ENCODE measurements at places on chromosomes 5 and 9.

GRCh38 chr5:64575561-64575960 lies 69.7 kb downstream of the RGS7BP start:
- DNase-seq, result no peak

- no peak for DNase-seq
Observed at GRCh38 chr5:16679863-16680262, 63.1 kb upstream of the RETREG1 start.

DNA sequence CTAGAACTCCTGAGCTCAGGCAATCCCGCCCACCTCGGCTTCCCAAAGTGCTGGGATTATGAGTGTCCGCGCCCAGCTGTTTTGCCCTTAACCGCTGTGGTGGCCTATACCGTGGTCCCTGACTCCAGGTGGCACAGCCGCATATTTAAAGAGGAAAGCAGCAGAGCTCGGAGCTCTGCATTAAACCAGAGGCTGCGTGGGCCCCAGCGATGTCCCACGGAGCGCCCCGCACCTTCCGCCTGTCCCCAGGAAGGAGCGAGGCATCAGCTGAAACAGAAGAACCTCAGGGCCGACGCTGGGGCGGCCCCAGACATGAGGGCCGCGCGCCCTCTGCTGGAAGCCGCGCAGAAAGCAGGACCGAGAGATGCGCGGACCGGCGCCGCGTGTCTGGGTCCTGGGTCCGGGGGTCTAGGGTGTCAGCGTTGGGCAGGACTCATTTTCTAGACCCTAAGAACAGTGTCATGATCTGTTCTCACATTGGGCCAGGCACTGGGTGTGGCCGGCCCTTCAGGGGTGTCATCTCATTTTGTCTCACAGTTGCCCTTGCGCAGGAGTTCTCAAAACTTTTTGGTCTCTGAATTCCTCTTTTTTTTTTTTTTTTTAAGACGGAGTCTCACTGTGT lies 37.7 kb downstream of the LAMC3 start:
- peak; percentile 76 for DNase-seq

DNA sequence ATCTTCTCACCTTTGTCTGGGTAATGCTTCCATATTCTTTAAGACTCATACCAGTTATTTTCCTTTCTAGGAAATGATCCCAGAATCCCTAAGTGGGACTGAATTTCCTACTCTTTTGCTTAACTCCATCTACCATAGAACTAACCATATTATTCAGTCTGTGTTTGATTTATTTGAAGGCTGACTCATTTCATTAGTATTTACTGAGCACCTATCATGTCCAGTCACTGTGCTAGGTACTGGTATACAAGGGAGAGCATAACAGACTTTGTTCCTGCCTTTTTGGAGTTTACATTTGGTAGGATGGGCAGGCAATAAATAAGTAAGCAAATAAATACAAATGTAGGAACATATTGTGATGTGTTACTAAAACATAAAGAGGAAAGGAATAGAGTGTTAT lies 4.3 kb downstream of the NPR2 start:
- DNase-seq, result no peak

GRCh38 chr5:18048449-18048848 lies 414.2 kb downstream of the TAF11L14 start:
- no peak for DNase-seq

- DNase-seq, result no peak
Observed at GRCh38 chr5:149616727-149617285, 35.5 kb downstream of the ARHGEF37 start.

- no peak for DNase-seq
Observed at GRCh38 chr5:140043508-140043872, 391 bp upstream of the NRG2 start.

- DNase-seq, result no peak
Observed at GRCh38 chr9:94801234-94801633, 74.7 kb downstream of the AOPEP start.

DNA sequence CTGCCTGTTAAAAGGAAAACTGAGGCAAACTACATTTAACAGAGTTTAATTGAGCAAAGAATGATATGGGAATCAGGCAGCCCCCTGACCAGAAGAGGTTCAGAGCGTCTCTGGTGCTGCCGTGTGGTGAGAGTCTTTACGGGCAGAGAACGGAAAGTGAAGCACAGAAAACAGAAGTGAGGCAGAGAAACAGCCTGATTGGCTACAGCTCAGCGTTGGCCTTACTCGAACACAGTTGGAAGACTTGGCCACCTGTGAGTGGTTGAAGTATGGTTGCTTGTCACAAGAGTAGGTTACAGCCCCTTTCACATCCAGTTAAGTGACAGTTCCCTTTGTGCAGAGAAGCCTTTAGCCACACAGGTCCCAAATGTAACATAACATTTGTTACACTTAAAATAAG lies 16.9 kb upstream of the FBP1 start:
- DNase-seq, result peak; percentile 44

- peak; percentile 71 for DNase-seq
Observed at GRCh38 chr5:102681403-102681983, 73.6 kb upstream of the PAM start.

GRCh38 chr5:173290477-173291131 lies 37.6 kb downstream of the STC2 start:
- DNase-seq, result no peak

GRCh38 chr9:136059321-136059791 lies 35.7 kb downstream of the NACC2 start:
- DNase-seq, result no peak

- DNase-seq, result no peak
Observed at GRCh38 chr5:35373249-35373648, 143.0 kb upstream of the PRLR start.

- DNase-seq, result no peak
Observed at GRCh38 chr5:665956-666711, 27.0 kb downstream of the TPPP start.

DNA sequence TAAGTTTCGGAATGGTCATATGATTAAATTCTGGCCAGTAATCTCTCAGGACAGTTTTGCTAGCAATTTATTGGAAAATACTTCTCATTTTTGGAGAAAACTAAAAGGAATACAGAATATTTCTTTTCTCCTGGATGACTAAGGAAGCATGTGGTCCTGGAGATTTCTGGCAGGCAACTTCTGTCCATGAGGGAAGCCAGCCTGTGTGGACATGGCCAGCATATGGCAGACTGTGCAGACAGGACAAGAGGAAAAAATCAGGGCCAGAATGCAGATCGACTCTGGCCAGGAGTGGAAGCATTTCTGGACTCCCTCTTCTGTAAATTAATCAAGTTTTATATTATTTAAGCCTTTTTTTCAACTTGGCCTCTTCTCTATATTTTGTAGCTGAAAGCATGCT lies 100.4 kb upstream of the CDH18 start:
- DNase-seq, result no peak

DNA sequence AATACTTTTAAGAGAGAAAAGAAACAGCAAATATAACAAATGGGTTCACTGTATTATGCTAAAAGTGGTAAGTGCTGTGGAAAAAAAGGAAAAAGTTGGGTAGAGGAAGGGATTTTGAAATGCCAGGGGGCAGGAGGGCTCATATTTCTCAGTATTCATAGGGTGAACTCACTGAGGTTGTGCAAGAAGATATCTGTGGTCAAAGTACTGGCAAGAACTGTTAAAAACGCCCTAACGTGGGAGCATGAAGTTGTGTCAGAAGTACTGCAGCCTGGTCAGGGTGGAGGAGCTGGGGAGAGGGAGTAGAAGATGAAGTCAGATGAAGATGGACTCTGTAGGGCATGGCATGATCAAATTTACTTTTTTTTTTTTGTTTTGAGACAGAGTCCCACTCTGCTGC lies 31.2 kb upstream of the SLC28A3 start:
- no peak for DNase-seq

DNA sequence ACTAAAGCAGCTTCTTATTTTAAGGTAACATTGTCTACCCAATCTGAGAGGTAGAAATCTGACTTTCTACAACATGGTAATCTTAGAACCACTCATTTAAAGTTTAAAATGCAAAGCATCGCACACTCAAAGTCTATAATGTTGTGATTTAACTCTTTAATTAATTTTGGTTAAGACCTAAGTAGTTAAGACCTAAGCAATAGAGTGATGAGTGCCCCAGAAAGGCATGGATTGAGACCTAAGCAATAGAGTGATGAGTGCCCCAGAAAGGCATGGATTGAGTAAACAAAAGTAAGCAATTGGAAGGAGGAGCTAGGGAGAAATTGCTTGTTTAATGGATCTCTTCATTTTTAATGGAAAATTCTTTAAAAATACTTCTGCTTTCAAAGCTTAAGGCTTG lies 86.8 kb downstream of the NLN start:
- DNase-seq, result no peak

GRCh38 chr5:135179308-135179980 lies 145.4 kb upstream of the PITX1 start:
- no peak for DNase-seq

- DNase-seq, result no peak
Observed at GRCh38 chr9:2679011-2679410, 38.3 kb upstream of the KCNV2 start.

DNA sequence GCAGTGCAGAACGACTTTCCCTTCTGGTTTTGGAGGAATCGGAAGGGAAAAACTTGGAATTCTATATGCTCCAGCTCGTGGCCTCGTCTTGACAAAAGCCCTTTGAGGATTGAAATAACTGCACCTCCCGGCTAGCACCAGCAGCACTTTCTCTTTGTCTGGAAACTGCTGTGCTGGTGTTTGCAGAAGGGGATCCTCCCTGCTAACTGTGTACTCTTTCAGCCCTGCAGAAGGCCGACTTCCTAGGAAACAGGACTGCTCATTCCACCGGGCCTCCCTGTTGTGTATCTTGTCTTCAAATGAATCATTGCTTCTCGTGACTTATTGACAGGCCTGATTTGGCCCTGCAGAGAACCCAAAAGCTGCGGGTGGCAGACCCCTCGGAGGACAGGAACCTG lies 23.6 kb downstream of the STC2 start:
- DNase-seq, result no peak

DNA sequence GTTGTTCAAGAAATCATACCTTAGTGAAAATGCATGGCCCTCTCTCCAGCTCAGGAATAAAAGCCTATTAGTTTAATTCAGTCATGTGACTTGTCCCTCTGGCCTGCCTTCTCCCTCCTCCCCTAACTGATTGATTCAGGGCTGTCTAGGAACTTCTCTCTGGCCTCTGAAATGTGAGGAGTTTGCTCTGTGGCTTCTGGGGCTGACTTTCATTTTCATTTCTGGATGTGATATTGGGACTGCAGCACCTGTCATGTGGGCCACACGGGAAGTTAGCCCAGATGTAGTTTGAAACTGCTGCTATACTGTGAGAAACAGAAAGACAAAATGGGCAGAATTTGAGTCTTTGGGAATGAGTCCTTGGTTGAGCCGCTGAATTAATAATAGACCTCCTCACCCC lies 44.8 kb downstream of the PARP8 start:
- DNase-seq, result peak; percentile 66

DNA sequence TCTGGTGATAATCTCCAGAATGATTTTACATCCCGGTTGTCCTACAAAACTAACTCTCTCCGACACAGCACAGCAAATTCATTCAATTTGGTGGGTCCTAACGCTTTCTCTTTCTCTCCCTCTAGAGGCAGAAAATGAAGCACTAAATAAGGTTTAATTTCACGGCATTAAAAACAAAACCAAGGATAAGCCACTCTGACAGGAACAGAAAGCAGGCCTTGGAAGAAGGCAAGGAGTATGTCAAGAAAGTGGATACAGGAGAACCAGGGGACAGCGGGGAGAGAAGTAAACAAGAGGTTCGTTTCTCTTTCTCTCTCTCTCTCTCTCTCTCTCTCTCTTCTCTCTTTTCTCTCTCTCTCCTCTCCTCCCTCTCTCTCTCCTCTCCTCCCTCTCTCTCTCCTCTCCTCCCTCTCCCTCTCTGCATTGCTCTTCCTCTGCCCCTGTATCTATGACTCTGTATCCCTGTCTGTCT lies 49.8 kb downstream of the EBF1 start:
- DNase-seq, result no peak

DNA sequence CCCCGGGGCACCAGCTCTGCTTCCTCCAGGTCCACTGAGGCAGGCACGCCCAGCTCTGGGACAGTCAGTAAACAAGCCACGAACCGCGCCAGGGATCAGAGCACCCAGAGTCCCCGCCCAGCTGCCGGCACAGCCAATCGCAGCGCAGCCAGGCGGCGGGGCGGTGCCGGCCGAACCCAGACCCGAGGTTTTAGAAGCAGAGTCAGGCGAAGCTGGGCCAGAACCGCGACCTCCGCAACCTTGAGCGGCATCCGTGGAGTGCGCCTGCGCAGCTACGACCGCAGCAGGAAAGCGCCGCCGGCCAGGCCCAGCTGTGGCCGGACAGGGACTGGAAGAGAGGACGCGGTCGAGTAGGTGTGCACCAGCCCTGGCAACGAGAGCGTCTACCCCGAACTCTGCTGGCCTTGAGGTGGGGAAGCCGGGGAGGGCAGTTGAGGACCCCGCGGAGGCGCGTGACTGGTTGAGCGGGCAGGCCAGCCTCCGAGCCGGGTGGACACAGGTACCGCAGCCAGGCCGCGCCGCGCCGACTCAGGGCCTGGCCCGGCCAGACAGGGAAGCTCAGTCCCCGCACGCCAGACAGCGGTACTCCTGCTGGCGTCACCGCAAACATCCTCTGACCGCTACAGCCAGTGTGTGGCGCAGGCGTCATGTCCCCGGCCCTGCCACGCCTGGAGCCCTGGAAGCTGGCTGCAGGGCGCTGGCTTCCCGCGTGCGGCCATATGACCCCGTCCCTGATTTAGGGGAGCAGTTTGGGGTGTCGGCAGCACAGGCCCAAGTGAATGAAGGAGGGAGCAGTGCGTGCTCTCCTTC lies at the start of gene CTSL:
Gene CTSL (plus strand): TSS at position 220 of the 810 bp plus-strand sequence. CDS start 1,485 bp downstream, outside the sequence.
- DNase-seq, result peak; percentile 56

DNA sequence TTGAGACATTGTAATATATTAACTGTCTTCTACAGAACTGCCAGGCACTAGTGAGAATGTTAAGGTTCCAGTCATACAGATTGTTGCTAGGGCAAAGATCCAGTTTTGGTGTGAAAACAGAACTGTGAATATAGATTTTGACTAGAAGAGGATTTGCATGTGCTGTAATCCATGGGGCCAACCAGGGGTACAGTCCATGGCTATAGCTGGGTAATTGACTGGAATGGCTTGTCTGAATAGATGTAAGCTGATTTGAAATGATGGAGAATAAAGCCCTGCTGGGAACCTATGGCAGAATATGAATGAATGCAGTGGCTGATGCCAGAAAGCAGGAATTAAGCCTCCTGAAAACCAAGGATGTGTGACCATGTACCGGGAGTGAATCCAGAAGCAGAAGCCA lies 748.5 kb upstream of the CDH10 start:
- DNase-seq, result no peak

DNA sequence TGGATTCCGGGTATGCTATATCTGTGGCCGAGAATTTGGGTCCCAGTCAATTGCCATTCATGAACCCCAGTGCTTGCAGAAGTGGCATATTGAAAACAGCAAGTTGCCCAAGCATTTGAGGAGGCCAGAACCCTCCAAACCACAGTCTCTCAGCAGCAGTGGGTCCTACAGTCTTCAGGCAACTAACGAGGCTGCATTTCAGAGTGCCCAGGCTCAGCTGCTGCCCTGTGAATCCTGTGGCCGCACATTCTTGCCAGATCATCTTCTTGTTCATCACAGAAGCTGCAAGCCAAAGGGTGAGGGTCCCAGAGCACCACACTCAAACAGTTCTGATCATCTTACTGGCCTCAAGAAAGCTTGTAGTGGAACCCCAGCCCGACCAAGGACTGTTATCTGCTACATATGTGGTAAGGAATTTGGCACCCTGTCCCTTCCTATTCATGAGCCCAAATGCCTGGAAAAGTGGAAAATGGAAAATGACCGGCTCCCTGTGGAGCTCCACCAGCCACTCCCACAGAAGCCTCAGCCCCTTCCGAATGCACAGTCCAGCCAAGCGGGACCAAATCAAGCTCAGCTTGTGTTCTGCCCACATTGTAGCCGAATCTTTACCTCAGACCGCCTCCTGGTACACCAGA lies 23.0 kb downstream of the ZNF474 start:
- no peak for DNase-seq

GRCh38 chr9:68577774-68578591 lies 37.3 kb upstream of the TMEM252 start:
- no peak for DNase-seq

GRCh38 chr5:22844155-22844554 lies 9.0 kb downstream of the CDH12 start:
- no peak for DNase-seq
